T-cell (primary cell): ENCODE measurements at places on chromosomes 6 and 20. TPM values are rescaled to one million over a fixed set of nuclear protein-coding genes. Genes with fewer than 3 reads are reported as not detected.

PRL gene
- total RNA-seq: not detected

SLC17A1 gene
- total RNA-seq: 0.16 TPM

DNA sequence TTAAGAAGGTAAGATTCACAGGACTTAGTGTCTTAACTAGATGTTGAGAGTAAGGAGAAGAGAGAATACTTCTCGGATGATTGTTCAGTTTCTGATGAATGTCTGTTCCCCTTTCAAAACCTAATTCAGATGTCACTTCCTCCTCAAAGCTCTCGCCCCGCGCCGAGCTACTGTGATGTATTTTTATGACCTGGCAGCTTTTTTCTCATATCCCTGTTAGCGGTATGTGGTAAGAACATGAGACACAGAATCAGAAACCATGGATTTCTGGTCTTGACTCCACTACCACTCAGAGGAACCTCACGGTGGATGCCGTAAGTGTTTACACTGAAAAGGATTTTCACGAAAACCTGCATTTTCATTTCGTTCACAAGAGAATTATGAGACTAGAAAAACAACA is 48.4 kb downstream of the CEP43 start:
- DNase-seq: no peak

DNA sequence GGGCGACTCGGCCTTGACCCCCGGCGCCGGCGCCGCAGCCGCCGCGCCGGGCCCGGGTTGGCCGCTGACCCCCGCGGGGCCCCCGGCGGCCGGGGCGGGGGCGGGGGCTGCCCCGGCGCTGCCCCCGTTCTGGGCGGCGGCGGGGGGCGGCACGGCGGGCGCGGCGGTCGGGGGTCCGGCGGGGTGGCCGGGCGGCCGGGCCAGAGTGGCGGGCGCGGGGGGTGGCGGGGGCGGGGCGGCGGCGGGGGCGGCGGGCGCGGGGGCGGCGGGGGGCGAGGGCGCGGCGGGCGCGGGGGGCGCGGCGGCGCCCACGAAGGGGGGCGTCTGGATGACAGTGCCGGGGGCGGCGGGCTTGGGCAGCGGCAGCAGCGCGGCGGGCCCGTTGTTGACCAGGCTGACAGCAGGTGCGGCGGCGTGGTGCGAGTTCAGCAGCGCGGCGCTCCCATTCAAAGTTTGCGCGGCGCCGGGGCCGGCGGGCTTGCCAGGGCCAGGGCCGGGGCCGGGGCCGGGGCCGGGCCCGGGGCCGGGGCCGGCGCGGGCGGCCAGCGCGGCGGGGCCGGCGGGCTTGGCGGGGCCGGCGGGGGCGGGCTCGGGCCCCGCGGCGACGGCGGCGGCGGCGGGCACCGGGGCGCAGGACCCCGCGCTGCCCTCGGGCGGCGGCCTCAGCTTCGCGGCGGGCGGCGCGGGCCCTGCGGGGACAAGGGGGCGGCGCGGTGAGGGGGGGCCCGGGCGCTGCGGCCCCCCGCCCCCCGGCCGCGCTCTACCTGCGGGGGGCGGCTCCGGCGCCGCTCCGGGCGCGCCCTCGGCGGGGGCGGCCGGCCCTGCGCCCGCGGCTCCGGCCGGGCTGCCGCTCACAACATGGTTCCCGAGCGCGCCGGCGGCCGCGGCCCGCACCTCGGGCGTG is 659 bp downstream of the TAF4 start:
- DNase-seq: no peak

DNA sequence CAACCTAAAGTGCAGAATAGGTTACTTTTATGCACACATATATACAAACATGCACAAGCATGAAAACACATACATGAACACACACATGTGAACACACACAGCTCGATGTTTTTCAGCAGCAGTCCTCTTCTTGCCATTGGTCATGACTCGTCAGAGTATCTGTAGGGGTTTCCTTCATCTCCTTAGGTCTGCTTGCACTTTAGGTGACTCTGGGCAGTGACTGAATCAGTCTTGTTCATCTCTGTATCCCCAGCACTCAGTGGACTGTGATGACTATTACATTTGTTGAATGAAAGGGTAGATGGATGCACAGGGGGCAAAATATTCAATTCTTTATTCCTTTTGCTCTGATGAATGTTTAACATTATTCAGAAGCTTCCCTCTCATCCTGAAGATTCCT is 26.8 kb downstream of the CBLN4 start:
- DNase-seq: no peak

DNA sequence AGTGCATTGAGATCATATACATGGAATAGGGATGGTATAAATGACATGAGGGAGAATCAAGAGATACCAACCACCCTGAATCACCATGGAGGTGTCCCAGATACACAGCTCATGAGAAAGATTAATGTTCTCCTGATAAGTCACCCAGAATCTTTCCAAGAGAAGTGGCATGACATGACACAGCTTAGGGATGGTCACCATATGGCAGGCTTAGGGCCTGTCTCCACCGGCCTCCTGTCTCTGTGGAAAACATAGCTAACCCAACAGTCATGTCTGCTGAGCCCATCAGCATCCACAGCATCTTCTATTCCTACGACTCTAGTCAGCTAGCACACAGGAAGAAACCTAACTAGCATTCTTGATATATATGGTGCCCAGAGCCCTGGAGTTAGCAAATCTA is 133.3 kb downstream of the IPCEF1 start:
- no peak for DNase-seq

DNA sequence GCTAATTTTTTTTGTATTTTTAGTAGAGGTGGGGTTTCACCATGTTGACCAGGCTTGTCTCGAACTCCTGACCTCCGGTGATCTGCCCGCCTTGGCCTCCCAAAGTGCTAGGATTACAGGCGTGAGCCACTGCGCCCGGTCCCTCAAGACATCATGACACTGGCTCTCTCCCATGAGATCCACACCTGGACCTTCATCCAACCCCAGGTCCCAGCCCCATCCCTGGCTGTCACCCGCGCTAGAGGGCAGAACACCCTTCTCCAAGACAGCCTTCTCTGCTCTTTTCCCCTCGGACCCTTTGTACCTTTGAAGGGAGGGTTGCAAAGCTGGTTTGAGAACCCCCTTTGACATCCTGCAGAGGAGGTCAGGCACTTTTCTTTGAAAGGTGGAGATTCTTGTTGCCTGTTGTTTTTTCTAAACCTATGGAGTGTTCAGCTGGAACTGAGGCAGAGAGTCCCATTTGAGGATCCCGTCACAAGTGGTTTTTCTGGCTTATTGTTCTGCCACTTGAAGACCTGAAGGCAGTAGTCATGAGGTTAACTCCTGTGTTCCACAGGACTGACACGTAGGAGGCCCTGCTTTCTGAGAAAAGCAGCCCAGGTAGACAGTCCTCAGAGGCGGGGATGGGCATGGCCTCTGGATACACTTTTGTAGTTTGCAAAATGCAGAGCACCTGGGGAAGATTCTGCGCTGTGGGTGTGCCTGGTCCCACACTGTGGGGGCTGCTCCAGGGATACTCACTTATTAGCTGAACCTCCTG is 171.1 kb upstream of the SNX9 start:
- DNase-seq: no peak

DNA sequence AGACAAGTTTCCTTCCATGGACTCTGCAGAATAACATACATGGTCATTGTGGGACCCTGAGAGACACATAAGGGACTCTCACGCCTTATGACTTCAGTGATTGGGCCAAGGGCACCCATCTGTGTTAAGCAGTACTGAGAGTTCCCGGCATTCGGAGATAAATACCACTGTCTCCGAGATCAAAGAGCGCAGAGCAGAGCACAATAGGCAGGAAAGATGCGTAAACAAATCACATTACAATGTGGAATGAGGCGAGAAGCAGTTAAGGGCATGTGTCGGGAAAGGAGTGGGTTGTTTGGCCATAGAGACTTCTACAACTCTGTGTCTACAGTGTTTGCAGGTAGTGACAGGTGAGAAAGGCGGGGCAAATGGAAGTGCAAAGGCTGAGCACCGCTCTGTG is 57.6 kb downstream of the NRSN1 start:
- no peak for DNase-seq

DNA sequence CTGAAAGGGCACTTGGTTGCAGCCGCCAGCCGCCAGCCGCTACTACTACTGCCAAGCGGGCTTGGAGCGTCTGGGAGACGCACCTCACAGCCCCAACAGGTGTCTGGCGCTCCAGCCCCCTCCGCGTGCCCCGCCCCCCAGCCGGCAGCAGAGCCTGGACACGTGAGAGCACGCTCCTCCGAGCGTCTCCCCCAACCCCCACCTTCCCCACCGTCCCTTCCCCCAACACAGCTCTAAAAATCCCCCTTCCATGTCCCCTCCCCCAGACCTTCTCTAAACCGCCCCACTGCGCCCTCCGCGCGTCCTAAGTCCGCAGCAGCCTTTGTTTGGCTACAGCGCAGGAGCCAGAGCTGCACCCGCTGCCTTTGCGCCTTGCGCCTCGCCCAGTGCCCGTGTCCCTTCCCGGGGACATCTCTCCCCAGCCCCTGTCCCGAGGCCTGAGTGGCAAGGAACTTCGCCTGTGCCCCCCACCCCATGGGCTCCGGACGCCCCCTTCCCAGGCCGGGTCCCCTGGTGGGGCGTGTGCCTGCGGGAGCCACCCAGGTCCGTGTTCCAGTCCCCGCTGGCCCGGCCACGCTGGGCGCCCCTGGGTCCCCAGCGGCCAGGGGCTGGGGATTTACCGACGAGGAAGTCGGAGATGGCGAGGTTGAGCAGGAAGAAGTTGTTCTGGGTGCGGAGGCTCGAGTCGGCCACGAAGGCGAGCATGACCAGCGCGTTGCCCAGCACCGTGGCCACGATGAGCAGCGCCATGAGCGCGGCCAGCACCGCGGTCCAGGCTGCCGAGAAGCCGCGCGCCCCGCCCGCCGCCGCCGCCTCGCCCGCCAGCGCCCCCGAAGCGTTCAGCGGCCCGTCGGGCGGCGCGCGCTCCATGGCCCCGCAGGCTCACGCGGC is 732 bp downstream of the HRH3 start:
- no peak for DNase-seq

DNA sequence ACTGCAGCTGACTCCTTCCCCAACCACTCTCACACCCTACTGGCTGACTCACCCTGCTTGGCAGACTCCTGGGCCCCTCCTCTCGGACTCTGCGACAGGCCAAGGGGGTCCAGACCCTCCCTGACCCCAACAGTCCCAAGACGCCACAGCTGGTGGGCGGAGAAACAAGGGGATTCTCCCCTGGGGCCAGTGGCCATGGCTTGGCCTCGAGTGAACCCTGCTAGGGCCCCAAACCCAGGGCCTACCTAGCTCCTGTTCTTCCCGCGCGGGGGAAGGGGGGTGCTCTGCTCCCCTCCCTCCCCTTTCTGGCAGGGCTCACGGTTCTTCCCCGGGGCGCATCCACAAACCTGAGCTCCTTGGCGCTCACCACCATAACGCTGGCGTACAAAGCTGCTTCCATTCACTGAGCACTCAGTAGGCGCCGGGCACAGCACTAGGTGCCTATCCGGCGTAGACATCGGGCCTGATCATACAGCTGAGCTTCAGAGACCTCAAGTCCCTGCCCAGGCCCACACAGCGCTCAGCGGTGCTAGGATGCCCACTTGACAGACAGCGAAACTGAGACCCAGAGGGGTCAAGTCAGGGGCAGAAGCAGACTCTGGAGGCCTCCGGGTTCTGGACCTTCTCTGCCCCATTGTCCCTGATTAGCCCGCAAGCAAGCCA is 597 bp downstream of the ADA start:
- no peak for DNase-seq

DNA sequence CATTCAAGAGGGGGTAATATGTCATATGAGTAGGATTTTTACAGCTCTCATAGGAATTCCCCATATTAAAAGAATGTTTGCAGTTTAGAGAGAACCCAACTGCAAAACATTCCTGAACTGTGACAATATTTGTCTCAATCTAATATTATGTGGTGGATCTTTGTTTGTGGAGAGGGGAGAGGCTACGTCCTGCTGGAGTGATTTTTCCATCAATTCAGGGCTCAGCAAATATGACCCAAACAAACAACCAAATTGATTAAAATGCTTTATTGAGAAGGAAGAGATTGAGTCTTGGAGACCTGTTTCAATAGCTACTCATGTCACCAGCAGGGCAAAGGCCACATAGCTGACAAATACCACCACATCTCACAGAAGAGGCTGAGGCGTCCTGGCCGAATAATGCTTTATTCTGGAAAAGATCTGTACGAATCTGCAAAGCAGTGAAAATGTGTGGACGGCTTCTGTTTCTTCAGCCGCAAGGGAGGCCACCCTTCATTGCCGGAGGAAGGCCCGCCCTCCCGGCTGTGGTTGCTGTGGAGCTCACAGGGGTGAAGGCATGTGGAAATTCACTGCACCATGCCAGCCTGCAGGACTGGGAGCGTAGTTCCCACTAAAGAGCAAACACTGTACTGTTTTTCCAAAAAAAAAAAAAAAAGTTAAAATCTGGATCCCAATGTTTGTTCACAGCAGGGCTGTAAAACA is 89.7 kb upstream of the QKI start:
- no peak for DNase-seq

DNA sequence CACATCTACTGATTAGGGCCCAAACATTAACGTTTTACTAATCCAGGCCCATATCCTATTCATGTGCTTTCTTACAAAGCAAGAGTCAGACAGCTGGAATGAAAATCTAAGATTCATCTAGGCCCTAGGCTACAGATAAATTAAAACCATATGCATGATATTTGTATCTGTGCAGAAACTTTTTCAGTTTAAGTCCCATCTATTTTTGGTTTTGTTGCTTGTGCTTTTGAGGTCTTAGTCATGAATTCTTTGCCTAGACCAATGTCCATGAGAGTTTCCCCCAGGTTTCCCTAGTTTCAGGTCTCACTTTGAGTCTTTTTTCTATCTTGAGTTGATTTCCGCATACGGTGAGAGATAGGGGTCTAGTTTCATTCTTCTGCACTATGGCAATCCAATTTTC is 20.2 kb downstream of the ADNP start:
- no peak for DNase-seq

DNA sequence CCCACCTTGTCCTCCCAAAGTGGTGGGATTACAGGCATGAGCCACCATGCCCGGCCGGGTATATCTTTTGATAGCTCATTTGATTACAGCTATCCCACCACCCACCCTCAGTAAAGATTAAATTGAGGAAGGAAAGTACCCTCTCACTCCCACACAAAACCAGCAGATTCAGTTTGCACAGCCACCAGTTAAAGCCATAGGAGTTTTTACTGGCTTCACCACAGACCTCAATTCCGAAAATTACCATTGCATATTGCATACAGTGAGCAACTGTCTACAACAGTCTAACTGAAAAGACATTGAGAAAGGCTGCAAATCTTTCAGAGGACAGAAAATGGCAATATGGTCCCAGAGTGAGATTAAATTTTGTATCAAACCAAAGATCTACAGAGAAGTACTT is 34.9 kb downstream of the ESF1 start:
- DNase-seq: no peak

DNA sequence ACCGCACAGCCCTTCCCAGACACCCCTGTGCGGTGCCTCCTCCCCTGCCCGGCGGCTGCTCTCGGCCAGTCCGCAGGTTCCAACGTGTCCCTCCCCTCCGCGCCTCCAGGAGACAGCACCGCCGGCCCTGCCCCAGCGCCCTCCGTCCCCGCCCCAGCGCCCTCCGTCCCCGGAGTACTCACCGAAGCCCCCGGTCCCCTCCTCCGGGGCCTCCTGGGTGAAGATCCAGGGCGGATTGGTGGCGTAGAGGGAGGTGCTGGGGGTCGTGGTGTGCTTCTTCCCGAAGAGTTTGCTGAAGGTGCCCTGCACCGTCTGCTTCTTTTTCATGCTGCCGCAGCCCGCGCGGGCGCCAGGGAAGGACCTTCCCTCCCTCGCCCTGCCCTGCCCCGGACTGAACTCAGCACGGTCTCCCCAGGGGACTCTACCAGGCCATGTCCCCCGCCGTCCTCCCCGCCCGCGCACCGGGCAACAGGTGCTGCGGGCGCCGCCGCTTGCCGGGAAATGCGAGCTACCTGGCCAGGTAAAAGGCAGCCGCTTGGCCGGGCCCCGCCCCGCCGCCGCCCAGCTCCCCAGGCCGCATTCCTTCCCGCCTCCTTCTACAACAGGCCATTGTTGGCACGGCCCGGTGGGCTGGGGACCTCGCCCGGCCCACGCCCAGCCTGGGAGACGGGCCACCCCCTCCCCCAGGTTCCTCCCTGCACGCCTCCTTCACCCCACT is at the start of gene C6orf132:
TSS of gene C6orf132 (minus strand) at position 503 of the 718 bp plus-strand sequence. CDS start at position 327, 176 bp downstream.
- DNase-seq: no peak
